ENCODE measurements at places on chromosomes 5 and 9. TPM values are rescaled to one million over a fixed set of nuclear protein-coding genes. Genes with fewer than 3 reads are reported as not detected.

Gene CD14
- total RNA-seq = not detected

Gene RORB
- total RNA-seq = under 0.01 TPM

Gene DTWD2
- 6.4 TPM for total RNA-seq

Gene PHF24
- total RNA-seq = not detected
